ENCODE measurements at places on chromosomes 5 and 9.

DNA sequence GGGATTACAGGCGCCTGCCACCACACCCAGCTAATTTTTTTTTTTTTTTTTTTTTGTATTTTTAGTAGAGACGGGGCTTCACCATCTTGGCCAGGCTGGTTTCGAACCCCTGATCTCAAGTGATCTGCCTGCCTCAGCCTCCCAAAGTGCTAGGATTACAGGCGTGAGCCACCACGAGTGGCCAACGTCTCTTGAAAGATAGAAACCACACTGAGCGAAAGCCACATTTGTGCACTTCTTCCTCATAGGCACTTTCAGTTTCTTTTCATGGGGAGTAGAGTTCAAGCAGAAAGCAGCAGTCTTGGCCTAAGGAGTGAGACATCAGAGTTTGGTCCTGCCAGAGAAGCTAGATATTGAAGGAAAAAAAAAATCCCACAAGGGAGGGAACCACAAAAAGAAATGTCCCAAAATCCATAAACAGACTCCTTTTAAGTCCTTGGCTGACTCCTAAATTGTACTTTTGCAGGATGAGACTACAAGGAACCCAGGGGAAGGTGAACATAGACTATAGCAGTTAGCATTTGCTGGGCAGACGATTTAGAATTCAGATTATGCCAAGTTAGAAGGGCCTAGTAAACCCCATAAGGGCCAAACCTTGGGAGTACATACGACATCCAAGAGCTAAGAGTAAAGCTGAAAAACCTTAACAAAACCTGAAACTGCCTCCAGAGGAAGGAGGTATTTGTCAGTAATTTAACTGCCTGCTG, 43.9 kb upstream of the GLIPR2 start:
- DNase-seq, result peak; percentile 57

DNA sequence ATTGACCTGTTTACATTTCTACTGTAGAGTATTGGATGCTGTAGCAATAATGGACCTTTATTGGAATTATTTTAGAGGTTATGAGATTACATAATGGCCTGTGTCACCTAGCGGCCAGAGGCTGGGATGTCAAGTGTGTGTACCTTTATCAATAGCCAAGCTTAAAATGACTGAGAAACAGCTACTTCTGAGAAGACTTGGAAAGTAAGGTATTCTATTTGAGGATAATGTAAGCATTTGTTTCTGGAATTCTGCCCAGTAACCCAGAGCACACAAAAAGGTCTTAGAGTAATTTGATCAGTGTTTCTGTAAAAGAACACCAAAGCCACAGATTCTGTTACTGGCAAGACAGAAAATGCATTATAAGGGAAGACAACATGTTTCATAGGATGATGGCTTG, 116.8 kb downstream of the MACIR start:
- no peak for DNase-seq

- peak; percentile 55 for DNase-seq
Observed at GRCh38 chr5:143222287-143223231, 180.9 kb downstream of the NR3C1 start.

DNA sequence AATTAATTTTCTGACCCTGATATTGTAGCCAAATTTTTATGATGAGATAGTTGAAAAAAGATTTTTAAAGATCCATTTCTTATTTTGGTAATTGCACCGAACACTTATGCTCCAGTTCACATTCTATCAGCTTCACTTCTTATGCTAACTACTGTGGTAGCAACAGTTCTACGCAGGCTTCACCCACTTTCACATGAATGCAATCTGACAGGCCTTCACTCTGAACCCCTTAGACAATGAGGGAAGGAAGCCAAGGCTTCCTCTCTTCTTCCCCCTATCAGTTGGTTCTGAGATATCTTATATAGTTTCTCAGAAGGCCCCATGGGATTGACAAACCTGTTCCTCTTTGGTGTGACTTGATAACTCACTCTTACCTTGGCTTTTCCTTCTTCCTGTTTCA, 185.8 kb downstream of the CETN3 start:
- DNase-seq, result no peak

GRCh38 chr9:124281931-124282371, 24.2 kb downstream of the NEK6 start:
- no peak for DNase-seq

DNA sequence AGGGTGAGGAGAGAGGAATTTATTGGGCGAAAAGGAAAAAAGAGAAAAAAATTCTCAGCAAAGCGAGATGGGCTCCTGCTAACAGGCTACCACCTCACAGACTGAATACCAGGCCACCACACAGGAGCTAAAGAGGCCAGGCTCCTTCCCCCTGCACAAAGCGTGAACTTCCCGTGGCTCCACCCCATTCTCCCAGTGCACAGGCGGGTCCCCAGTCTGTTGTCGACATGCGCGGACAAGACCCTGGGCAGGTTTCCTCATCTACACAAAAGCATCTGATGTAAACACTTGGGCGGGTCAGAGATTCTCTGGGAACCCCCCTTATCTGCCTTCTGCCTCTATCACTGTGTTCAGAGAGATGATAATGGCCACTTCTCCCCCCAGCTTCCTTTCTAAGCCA, 34.2 kb downstream of the IL31RA start:
- no peak for DNase-seq

- DNase-seq, result no peak
Observed at GRCh38 chr9:98329281-98329680, 73.8 kb upstream of the TBC1D2 start.

DNA sequence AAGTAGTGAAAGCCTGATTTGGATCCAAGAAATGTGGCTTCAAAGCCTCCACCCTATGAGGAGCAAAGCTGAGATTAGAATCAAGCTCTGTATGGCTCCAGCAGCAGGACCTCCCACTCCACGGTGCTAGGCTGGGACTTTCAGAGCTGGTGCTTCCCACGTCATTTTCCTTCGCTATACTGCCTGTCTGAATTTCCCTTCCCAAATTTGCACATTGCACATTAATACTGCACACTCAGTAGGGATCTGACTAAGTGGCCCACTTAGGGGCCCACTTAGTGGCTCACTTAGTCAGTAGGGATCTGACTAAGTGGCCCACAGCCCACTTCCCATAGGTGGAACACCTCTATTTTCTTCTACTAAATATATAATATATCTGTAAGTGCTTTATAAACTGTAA, 14.1 kb upstream of the SPDL1 start:
- no peak for DNase-seq

- no peak for DNase-seq
Observed at GRCh38 chr9:135144581-135145170, 57.2 kb downstream of the OLFM1 start.

DNA sequence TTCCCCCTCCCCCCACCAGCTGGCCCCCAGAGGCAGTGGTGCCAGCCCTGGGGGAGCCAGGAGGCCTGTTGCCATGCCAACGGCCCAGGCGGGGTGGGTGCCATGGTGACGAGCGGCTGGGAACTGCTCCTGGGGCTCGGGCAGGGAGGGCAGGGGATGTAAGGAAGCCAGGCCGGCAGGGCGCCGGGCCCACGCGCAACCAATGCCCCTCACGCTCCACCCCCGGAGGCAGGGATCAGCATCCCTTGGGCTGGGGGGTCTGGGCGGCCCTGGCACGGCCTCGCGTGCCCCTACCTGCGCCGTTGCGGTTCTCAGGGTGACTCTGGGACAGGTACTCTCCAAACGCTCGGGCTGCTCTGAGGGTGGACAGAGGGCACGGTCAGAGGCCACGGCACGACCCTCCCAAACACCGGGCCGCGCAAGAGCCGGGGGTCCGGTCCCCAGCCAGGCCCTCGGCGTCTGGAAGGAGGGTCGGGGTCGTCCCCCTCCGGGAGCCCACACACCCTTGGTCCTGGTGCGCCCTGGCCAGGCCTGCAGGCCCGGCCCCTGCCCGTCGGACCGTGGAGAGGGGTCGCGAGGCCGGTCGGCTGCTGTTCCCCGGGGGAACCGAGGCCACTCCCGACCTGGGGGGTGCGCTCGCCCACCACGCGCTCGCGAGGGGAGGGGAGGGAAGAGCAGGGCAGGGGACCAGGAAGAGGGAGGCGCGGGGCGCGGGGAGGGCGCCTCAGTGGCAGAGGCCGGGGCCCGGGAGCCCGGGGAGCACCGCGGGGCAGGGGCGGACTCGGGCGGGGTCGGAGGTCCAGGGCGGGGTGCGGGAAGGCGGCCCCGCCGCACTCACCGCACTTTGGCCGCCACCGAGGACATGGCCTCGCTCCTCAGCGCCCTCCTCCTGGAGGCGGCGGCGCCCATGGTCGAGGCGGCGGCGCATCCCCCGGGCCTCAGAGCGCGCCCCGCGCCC, 661 bp downstream of the NSMF start:
- DNase-seq, result no peak

DNA sequence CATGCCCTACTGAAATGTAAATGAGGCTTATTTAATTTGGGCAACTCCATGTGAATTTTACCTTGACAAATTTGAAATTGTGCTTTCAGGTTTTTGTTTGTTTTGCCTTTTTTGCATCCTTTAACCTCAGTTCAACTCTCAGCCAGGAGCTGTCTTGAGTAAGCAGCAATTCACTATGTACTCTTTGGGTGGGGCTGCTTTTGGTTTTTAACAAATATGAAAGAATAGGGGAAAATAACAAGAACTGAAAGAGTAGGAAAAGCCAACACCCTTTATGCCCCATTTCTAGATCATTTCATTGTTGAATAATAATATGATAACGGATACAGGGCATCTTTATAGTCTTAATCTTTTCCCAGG, 192.0 kb downstream of the ARHGAP26 start:
- no peak for DNase-seq

DNA sequence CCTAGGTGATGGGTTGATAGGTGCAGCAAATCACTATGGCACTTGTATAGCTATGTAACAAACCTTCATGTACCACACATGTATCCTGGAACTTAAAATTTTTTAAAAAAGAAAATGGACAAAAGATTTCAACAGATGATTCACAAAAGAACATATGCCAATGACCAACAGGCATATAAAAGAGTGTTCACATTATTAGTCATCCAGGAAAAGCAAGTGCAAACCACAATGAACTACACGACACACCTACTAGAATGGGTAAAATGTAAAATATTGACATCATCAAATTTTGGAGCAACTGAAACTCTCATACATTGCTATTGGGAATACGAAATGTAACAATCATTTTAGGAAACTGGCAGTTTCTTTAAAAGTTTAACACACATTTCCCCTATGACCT, 109.9 kb downstream of the YIPF5 start:
- no peak for DNase-seq

All from activated T-cell treated with anti-CD3 and anti-CD28 coated beads, Interleukin-2, amount 50 U/mL, for 48 hours (primary cell).